ENCODE measurements at places on chromosomes 3 and 15.

GRCh38 chr15:101322854-101323477 is 27.9 kb upstream of the SNRPA1 start:
- no peak for DNase-seq

- DNase-seq: no peak
Observed at GRCh38 chr3:73448761-73449301, 175.9 kb downstream of the PDZRN3 start.

DNA sequence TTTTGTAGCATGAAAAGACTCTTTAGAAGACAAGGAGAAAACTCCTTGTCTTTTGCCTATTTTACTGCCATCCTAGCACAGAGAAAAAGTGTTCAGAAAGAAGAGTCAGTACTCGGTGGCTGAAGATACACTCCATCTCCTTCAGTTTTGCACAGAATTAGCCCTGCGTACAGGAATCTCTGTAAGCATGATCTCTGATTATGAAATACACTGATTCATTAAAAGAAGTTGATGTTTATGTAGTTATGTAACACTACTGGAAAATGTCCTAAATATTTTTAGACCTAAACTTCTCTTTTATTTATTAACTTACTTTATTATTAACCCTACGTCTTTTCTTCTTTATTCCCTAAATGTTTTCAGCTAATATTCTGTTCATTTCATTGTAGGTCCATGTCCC is 138.4 kb downstream of the LEKR1 start:
- DNase-seq: no peak

DNA sequence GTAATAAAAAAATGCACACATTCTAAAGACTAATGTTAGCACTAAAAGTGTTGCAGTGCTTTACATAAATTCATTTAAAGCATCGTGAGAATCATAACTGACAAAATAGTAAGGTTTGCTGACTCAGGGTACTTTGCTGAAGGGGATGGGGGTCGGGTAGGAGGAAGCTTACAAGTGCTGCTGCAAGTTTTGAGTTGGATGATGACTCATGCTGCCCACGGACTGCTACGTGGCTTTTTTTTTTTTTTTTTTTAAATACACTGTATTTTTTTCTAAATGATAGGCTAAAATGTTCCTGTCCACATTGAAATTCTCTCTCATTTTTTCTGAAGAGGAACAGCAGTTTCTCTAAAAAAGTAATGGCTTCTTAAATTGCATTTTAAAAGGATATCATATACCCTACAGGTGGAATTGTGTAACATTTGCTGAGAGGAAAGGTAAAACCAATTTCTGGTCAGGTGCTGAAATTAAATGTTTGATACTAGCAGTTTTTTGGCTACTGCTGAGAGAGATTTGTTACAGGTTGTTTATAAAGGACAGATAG is 2.2 kb downstream of the MAPK6 start:
- peak; percentile 55 for DNase-seq

- no peak for DNase-seq
Observed at GRCh38 chr3:168080499-168081170, 15.1 kb downstream of the GOLIM4 start.

DNA sequence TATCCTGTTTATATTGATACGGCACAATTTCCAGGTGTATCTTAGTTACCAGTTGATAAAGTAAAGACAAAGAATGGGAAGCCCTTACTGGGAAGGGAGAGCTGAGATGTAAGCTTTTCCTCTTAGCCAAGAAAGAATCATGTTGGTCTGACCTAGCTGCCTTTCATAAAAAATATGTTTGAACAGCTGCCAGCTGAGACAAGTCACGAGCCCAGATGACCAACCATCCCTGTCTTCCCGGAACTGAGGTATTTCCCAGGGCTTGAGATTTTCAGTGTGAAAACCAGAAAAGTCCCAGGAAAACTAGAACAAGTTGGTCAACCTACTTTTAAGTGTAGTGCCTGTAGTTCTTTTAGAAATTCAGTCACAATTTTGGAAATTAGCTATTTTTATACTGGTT is 3.6 kb upstream of the MYH15 start:
- no peak for DNase-seq

GRCh38 chr15:51841406-51842040 is 12.1 kb downstream of the TMOD3 start:
- DNase-seq: no peak

- no peak for DNase-seq
Observed at GRCh38 chr3:130907966-130908365, 14.1 kb downstream of the ATP2C1 start.

GRCh38 chr3:142211034-142211433 is 14.4 kb downstream of the GK5 start:
- no peak for DNase-seq

DNA sequence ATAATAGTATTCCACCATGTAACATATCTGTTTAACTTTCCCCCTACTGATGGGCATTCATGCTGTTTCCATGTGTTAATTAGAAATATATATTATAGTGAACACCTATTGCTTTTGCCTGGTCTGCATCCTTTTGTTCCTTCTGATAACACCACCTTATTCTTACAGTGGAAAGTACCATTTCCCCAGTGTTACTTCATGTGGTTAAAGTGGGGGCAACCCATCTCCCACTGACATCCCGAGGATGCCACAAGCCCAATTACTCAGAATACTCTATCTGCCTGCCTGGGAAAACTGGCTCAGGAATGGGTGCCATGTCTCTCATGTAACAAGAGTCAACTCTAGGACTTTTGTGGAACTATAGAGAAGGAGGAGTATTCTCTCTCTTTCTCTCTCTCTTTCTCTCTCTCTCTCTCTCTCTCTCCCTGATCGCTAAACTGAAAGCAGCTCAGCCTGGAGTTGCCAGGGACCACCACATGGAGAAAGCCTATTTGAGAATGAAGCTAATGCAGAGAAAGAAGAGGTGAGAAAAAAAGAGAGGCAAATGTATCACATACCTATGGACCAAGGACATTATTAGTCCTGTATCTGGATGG is 66.4 kb upstream of the PPIB start:
- no peak for DNase-seq

DNA sequence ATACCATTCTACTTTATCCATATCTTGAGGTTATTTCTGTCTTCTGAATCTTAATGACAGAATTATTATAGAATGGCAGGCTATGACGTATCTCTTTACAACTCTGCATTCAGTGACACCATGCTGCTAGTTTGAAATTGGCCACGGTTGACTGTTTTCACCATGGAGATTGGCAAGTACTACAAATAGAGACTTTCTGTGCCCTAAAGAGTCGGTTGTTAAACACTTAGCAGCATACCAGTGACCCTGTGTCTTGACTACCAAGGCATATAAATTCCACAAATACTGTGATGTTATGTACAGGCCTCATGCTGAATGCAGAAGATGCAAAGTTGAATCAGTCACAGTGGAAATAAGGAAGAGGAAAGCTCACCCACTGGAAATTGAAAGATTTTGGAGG is 67.0 kb upstream of the CADPS start:
- no peak for DNase-seq

- DNase-seq: no peak
Observed at GRCh38 chr15:24899795-24900194, 55.0 kb upstream of the SNRPN start.

- DNase-seq: no peak
Observed at GRCh38 chr3:123084192-123084591, 17.4 kb downstream of the PDIA5 start.

DNA sequence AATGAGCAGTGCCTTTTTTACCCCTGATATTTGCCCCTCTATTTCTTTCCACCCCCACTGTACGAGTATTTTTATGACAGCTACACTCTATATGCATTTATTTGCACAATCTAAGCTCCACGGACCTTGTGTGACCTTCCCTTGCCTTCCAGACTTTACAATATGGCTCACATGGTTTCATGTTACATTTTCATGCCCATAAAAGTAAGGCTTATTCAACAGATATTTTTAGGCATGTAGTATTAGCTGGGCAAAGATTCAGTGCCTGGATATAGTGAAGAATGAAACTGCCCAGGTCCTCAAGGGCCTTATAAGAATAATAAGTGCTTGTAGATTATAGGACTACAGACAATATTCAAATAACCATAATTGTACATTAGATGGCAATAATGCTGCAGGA is 481.9 kb upstream of the CNTN4 start:
- DNase-seq: no peak

DNA sequence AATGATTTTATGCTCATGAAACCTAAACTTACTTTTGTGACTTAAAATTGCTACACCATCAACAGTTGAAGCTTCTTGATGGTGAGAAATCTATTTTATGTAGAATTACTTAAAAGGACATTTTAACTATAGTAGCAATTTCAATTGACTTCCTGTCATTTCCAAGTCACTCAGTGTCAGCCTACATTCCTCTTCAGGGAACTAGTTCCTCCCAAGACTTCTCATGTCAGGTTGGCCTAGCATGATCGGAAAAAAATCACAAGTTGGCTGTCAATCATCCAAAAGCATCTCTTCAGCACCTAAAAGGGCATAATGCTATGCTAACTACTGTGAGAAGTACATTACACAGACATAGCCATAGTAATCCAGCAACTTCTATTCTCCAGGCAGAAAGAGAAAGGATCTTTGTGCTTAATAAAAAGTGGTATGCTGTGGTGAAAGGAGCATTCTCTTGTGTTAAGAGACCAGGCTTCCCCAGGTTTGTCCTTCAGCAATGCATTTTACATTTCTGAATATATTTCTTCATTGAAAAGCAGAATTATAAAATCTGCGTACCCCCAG is 893.7 kb downstream of the AGBL1 start:
- DNase-seq: no peak

DNA sequence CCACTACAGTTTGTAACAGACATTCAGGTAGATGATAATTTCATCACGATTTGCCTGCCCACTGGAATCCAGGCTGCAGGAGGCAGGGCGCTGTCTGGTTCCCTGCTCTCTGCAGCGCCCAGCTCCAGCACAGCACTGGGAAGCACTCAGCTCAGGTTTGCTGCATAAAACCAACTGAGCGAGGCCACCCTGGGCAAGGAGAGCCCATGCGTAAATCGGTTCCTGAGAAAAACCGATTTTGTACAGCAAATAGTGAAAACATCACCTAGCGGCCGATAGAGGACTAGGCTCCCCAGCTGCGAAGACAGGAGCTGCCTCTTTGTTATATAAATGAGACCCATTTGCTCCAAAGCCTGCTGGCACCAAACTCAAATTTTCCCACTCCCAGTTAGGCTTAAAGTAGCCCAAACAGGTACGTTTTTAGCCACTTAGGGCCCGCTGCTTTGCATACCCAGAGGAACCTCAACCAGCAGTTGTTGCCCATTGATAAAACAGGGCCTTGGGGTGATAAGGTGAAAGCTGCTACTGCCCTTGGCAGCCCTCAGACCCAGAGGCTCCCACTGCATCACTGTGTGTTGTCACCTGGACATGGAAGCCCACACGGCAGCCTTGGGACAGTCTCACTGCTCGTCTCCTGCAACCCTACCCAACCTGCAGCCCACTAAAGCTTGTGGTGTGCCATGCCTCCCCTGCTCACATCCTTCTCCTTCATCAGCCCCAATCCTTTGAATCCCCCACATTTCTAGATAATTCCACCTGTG is 47.5 kb downstream of the ALDH1L1 start:
- DNase-seq: no peak

DNA sequence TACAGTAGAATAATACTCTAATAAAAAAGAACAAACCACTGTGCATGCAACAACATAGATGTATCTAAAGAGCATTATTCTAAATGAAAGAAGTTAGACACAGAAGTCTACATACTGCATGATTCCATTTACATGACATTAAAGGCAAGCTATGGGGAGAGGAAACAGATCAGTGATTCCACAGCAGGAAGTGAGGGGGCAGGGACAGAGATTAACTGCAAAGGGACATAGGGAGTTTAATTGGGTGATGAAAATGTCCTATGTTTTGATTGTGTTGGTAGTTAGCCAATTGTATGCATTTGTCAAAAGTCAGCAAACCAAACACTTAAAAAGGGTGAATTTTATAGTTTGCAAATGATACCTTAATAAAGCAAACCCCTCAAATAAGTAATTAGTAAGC is 13.8 kb downstream of the CRYGS start:
- DNase-seq: no peak

- DNase-seq: no peak
Observed at GRCh38 chr3:37833302-37834186, 28.1 kb upstream of the CTDSPL start.

- DNase-seq: no peak
Observed at GRCh38 chr3:46455231-46456115, 9.2 kb downstream of the LTF start.

DNA sequence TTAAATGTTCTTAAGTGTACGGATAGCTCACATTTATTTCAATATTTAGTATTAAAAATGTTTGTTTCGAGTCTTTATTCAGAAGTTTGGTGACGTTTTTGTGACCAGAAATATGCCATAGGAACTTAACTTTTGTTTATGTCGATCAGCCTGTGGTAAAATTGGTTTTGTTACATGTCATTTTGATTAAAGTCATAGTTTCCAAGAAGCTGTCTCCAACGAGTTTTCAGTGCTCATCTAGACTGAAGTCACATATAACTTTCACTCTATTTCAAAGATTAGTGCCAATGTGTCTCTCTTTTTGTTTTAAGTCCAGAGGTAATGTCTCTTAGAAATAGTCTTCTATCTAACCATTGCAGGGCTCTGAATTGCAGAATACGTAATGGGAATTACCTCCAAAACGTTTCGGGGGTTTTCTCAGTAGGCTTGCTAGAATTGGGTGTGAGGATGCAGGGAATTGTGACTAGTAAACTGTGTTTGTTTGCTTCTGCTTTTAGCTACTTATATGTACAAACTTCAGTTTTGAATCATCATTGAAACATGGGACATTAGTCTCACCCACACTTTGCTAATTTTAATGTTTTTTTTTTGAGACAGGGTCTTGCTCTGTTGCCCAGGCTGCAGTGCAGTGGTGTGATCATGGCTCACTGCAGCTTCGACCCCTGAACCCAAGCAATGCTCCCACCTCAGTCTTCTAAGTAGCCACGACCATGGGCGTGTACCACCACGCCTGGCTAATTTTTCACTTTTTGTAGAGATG is 3.0 kb downstream of the BUB1B start:
- DNase-seq: no peak
